ENCODE measurements at places on chromosomes 2 and 18. TPM values are rescaled to one million over a fixed set of nuclear protein-coding genes. Genes with fewer than 3 reads are reported as not detected.

DNA sequence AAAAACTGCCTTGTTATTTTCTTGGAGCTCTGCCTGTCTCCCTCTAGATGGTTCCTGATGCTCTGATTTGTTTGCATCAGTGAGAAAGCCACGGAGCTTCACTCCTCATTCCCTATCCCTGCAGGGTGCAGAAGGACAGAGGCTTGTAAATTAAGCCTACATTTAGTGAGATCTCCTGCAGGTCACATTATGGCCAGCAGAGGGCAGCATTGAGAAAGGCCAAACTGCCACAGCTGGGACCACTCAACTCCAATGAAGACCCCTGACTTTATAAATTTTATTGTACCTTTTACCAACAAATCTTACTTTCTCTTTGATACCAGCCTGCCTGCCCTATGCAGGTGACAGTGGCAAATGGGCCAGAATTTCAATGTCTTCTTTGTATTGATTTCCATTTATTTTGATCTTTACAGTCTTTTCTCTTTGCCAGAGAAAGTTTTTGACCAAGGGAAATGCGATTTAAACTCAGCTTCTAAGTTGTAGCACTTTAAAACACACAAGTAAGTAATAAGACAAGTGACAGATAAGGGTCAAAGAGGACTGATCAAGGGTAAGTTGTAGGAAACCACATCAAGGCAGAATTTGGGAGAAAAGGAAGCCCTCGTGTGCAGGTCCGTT lies 1029.1 kb upstream of the KLHL29 start:
- peak; percentile 60 for DNase-seq

ASPRV1 gene
- 0.91 TPM for polyA plus RNA-seq

DNA sequence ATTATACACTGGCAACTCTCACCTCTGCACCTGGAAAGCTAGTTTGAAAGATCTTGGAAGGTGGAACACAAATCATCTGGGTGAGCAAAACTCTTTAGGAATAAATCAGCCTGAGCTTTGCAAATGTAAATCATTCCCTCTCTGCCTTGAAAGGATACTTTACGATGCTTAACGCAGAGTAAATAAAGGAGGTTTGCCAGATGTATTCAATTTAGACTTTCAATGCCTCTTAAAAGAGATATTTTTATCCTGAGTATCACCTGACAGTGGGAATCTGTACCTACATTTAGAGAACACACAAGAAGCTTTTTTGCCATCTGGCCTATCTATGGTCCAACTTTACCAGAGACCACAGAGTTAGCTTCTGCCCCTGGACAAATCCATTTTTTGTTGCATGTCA lies 983.2 kb upstream of the CDH2 start:
- DNase-seq: no peak

GRCh38 chr18:24860978-24861680 lies 400.7 kb downstream of the HRH4 start:
- DNase-seq: no peak

DNA sequence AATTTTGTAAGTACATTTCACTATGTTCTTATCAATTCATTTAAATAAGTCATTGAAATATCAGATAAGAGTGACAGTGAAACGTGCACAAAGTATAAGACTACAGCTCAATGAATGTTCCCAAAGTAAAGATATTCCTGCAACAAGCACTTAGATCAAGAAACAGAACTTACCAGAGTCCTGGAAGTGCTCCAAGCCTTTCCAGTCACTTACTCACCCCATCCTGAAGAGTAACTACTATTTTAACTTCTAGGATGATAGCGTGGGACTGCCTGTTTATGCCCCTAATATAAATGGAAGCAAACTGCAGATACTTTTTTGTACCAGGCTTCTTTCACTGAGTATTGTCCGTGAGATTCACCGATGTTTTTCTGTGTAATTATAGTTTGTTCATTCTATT lies 768.9 kb downstream of the SLC4A3 start:
- DNase-seq: no peak

GRCh38 chr18:49747876-49748275 lies 65.5 kb downstream of the ACAA2 start:
- no peak for DNase-seq

ANKRD30BL gene
- polyA plus RNA-seq: not detected

DNA sequence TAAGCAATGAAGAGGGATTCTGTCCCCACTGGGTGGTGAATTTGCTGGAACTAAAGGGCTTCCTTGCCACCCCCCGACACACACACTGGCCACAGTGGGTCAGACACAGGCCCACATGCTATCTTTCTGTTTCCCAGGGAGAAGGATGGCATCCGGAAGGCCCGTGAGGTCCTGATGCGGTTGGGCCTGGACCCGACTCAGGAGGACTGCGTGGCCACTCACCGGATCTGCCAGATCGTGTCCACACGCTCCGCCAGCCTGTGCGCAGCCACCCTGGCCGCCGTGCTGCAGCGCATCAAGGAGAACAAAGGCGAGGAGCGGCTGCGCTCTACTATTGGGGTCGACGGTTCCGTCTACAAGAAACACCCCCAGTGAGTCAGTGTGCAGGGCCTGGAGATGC lies 44.6 kb downstream of the HK2 start:
- no peak for DNase-seq

DNA sequence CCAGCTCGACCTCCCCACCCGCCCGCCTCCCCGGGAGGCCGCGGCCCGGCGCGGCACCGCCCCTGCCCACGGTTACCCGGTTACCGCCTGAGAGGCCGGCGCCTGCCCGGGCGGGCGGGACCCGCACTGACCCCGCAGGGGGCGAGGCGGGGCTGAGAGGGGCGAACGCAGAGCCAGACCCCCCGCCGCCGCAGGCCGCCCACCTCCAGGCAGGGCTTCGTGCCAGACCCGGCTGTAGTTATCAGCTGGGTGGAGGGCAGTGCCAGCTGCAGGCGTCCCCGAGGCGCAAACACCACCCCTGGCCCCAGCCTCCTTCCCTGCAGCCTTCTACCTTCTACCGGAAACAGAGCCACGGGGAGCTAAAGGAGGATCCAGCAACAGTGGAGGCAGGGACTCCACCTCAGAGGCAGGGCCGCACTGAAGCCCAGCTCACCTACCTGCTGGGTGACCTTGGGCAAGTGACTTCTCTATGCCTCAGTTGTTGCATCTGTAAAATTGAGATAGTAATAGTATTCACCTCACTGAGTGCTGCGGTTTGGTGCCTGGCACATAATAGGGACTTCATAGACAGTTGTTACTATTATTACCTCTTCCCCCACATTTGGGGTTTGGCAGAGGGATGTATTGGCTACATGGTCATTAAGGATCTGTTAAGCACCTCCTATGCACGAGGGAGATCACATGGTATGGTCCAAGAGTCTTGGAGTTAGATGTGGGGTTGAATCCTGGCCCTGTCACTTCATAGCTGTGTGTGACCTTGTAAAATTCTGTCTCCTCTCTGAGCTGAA lies 231.6 kb upstream of the SMAD2 start:
- no peak for DNase-seq

GRCh38 chr2:231017231-231017598 lies 20.1 kb upstream of the C2orf72 start:
- DNase-seq: no peak

DNA sequence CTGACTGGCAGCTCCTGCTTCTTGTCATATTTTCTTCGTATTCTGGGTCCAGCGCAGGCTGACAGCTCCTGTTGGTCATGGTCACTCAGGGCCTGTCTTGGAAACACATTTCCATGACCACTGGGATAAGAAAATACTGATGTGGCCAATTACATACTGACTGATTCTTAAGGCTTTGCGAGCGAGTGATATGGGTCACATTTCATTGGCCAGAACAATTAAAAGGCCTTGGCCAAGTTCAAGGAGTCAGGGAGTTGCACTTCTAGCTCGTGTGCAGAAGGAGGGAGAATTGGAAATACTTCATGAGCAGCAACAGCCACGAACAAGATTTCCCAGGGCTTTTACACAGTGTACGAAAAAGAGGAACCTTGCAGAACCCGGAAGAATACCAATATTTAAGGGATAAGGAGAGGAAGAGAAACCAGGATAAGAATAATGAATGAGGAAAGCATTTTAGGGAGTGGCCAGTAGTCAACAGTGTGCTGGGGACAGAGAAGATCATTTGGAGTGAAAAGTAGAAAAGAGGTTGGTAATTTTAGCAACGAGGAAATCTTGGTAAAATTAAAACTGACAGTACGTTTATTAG lies 149.5 kb downstream of the ATP9B start:
- DNase-seq: no peak

IL36RN gene
- not detected for polyA plus RNA-seq

DNA sequence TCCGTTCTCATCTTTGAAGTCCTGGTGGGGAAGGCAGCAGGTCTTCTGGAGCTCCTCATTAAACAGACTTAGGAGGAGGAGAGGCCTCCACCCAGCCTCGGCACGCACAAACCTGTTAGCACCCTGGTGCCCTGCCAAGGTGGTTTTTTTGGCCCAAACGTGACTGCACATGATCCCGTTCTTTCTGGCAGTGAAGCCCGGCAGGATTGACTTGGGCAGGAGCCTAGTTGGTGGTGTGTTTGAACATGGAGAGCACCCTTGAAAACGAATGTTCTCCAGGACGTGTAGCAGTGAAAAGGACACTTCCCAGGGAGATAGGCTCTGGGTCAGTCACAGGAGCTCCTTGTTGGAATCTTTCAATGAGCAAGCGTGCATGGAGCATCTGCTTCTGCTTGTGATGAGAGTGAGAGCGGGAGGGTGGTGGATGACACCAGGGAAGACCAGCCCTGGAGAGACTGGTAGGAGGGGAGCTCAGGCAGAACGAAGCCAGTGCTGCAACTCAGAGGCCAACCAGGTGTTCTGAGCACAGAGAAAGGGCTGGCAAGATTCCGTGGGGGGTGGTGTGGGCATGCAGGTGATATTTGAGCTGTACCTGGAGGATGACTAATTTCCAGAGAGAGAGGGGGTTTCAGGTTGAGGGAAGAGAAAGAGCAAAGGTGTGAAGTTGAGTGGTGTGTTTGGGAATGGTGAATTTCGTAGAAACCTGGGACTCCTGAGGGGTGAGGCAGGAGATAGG lies 73.8 kb downstream of the TANC1 start:
- no peak for DNase-seq

KRTCAP3 gene
- 3.9 TPM for polyA plus RNA-seq

GRCh38 chr2:84486441-84487115 lies 27.5 kb upstream of the SUCLG1 start:
- no peak for DNase-seq

FEV gene
- polyA plus RNA-seq: not detected

- no peak for DNase-seq
Measured at GRCh38 chr2:110691612-110692258, 13.9 kb upstream of the BUB1 start.

- no peak for DNase-seq
Measured at GRCh38 chr2:109005686-109006204, 16.7 kb upstream of the EDAR start.

ASB18 gene
- polyA plus RNA-seq: not detected

DNA sequence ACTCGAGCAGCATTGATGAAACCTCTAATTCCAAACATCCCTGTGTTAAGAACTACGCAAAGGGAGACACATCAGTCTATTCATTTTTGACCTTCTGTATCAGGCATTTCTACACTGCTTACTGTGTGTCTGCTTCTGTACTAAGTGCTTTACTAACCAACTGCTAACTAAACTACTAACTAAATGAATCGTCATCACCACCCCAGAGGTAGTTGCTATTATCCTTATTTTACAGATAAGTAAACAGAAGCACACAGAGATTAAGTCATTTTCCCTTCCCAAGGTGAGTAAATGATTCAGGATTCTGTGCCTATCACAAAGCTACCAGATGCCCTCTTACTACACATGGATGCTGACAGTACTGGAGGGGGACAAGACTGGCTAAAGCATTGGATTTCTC lies 284.1 kb downstream of the AGPS start:
- no peak for DNase-seq

SAG gene
- not detected for polyA plus RNA-seq

GRCh38 chr18:35144698-35145097 lies 96.1 kb upstream of the ZNF397 start:
- DNase-seq: no peak

FBXO36 gene
- 1.4 TPM for polyA plus RNA-seq

DNA sequence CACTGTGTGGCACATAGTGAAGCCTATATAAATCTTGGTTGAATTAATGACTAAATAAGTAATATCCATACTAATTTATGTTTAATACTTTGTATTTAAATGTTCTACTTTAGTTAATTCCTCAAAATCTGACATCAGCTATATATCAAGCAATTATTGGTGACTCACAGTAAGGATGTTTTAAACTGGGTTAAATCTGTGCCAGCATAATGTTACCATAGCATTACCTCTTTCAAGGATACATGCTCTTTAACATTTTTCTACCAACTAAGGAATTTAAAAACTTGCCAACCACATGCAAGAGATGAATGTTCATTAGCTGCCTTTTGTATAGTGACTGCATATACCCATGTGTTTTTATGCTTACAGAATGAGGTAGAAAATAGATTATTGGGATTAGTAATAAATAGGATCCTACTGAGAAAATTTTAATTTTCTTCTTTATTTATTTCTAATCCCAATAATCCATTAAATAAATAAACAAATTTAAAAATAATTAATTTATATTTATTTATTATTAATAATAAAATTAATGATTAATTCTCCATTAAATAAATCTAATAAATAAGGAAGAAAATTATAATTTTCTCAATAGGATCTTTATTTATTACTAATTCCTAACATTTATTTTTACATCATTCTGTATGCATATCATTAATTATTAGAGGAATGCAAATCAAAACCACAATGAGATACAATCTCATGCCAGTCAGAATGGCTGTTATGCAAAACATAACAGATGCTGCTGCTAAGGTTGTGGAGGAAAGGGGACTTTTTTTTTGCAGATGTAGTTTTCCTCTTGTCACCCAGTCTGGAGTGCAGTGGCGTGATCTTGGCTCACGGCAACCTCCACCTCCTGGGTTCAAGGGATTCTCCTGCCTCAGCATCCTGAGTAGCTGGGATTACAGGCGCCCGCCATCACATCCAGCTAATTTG lies 410.7 kb upstream of the DSEL start:
- no peak for DNase-seq

- DNase-seq: no peak
Measured at GRCh38 chr2:86358957-86359356, 21.5 kb upstream of the REEP1 start.

GRCh38 chr2:108958632-108959341 lies 30.2 kb downstream of the EDAR start:
- DNase-seq: no peak

DNA sequence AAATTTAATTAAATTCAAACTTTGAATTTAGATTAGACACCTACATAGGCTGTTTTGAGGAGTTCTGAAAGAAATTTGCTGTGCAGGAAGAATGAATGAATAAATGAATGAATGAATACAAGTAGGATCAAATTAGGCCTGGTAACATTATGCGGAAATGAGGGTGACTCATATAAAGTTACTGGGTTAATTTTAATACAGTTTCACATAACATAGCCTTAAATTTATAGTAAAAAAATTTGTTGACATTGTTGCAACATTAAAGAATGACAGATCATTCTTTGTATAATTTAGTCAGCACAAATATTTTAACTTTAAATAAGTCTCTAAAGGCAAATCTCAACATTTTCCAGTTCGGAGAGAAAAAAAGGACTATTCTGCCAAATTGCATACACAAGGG lies 1293.1 kb upstream of the SLC39A10 start:
- DNase-seq: no peak

CCDC148 gene
- polyA plus RNA-seq: not detected

DNA sequence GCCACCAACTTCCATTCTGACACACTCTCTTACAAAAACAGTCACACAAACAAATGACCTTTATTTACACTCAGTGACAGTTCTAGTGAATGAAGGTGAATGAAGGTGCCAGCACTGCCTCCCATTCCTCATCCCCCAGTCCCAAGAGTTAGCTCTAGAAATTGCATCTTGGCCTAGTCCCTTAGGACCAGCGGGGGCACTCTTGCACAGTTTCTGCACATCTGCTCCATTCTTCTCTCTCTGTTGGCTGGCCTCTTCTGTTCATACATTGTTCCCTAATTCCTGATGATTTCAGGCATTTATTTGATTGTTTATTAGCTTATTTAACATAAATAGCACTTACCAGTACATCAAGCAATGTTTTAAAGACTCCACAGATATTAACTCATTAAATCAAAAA lies 30.9 kb downstream of the GAREM1 start:
- no peak for DNase-seq

Measured in naive thymus-derived CD8-positive, alpha-beta T cell (primary cell).